ENCODE measurements at places on chromosomes 5 and 9.

- DNase-seq: no peak
Measured at GRCh38 chr5:7589800-7590199, 193.9 kb downstream of the ADCY2 start.

DNA sequence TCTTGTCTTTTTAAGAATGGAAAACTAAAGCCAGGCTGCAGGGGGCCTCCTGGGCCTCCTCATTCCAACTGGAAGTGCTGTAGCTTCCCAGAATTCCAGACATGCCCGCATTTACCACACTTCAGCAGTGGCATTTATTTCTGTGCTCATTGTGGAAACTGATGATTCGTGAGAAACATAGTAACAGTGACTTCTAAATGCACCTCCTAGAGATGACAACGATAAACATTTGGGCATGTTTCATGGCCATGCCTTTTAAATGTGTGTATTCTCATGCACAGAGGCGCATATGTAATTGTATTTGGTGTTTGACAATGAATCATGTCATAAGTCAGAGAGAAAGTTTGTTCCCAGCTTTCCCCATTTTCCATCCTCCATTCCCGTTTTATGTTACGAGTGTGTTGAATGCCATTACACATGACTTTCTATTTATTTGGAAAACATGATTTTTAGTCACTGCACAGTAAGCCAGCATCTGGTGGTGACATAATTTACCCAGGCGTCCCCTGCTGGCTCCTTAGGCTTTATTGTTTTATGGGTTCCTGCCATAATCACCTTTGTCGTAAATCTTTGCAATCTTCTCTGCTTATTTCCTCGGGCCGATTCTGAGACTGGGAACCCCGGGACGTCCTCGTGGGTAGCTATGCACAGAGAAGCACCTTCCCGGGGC, 68.8 kb upstream of the FCN2 start:
- DNase-seq: no peak

DNA sequence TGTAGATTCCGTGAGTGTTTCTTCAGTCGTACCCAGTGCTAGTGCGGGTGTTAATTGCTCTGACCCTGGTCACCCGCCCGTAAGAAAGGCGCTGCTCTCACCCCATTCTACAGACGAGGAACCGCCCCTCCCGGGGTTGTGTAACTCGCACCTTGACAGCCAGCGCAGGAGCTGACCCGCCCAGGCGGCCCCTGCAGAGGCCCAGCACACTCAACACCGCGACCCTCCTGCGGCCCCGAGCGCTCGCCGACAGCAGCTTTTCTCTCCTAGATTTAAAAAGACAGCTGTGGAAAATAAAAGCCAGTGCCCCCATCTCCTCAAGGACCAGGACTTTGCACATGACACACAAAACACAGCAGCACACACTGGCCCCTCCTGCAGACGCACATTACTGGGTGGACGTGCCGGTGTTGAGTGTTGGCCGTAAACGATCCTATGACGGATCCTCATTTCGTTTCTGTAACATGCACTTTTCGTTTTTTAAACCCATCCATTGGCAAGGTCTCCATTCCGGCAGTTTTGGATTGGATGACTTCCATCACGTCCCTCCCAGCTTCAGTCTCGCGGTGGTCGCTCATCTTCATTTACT, 22.9 kb downstream of the OR2V2 start:
- DNase-seq: no peak

DNA sequence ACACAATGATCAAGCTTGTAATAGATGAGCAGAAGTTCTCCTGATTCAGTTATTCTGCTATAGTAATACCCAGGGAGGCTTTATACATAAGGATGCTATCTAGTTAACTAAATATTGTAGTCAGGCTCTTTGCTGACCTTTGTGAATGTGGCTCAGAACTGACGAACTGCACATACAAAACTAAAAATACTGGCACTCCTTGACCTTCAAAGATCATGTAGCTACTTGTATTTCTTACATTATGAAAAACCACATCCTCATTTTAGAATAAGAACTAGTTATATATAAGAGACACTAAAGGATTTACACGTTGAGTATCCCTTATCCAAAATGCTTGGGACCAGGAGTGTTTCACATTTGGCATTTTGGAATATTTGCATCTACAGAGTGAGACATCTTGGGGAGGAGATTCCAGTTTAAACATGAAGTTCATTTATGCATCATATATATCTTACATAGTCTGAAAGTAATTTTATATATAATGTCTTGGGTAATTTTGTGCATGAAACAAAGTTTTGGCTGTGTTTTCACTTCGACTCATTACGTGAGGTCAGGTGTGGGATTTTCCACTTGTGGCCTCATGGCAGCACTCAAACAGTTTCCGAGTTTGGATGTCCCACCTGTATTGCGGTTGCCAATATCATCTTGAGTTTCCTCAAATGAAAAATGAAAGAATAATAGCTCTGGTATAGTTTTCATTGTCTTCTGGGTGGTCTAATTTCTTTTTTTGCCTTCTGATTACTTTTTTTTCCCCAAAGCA, 58.4 kb upstream of the FBXL7 start:
- DNase-seq: no peak

- DNase-seq: no peak
Measured at GRCh38 chr9:13274886-13275641, 4.4 kb downstream of the MPDZ start.

DNA sequence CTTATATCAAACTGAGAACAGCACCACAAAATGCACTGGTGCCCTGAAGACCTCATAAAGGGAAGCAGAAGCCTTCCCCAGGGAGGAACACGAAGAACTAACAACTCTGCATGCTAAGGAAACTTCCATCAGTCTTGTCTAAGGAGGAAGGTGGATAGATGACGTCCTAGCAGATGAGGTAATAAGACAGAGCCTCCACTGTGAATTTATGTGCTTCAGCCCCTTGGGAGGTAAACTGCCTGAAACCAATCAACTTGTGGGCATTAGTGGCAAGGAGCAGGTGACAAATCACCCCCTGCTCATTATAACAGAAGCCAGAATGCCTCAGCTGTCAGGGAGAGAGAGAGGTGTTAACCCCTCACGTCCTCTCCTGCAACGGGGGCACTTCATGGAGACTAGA, 48.9 kb upstream of the SPIN1 start:
- no peak for DNase-seq

GRCh38 chr9:110640736-110641135, 27.9 kb upstream of the MUSK start:
- no peak for DNase-seq

GRCh38 chr5:95986937-95987520, 25.4 kb upstream of the ELL2 start:
- DNase-seq: no peak

DNA sequence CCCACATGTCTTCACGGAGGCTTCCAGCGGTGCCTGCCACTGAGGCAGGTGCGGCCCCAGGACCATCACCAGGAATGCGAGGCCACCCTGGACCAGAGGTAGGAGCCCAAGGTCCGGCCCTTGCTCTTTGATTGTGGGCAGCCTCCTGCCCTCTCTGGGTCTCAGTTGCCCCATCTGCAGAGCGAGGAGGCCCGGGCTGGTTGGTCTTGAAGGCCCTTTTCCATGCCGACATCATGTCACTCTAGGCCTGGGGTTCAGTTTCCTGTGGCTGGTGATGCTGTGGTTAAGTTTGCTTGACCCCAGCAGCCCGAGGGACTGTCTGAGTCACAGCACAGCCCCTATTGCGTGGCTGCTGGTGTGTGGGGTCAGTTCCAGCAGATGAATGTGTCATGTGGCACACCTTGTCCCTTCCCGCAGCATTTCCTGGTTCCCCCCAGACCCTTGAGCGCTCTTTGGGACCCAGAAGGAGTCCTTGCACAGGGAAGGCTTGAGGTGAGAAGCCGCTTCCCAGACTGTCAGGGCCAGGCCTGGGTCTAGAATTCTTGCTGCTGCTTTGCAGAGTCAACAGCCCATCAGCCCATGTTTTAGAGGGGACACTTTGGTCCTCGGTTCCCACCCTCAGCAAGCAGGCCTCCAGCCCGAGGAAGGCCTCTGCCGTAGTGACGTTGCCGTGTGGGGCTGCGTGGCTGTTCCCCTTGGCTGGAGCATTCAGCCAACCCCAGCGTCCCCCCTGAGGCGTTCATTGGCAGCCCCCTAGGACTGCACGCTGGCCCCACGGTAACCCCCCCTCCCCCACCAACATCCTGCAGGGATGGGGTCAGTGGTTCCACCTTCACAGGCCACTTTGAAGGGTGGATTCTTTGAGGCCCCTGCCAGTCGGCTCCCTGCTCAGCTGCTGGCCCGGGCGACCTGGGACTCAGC, 31.0 kb upstream of the HMCN2 start:
- DNase-seq: no peak

GRCh38 chr9:84811072-84811750, 141.7 kb downstream of the NTRK2 start:
- no peak for DNase-seq

DNA sequence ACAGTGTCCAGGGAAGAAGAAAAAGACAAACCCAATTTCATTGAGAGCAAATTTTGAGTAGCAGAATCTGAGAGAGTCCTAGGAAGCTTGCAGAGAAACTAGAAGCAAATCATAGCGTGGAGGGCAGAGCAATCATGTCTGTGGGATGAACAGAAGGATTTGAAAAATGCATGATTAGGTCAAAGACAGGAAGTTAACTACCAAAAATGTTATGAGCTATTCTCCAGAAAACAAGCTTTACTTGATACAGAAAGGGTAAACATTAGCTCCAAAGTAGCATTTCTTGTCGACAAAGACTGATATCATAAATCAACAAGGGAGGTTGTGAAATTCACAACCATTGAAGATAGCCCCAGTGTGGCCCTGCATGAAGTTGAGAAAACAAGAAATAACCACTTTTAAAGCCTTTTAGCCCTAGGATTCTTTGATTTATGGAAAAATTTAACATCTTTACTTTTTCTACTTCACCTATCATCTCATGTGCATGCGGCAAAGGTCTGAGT, 97.7 kb upstream of the MEGF10 start:
- DNase-seq: no peak

- peak; percentile 61 for DNase-seq
Measured at GRCh38 chr9:87324613-87325194, 173.0 kb upstream of the DAPK1 start.

DNA sequence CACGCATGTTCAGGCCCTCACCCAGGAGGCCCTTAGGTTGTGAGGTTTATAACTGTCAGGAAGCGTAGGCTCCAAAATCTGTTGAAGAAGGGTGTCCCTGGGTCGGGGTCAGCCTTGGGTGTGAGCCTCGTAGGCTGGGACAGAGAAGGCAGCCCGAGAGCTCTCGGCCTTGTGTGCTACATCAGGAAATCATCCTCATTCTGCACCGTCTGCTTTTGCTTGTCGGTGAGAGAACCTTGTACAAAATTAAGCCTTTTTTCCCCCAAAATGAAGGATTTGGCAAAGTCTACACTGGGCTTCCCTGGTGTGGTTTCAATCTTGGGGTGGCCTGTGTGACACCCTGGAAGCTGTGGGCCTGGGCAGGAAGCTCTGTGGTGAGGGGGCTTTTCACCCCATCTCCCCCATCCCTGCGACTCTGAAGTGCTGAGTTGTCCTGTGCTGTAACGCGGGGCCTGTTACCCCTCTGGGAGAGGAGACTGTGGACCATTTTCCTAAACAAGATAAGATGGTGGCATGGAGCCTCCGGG, 55.3 kb downstream of the AHRR start:
- no peak for DNase-seq

- no peak for DNase-seq
Measured at GRCh38 chr9:93950619-93951601, 4.2 kb downstream of the BARX1 start.

GRCh38 chr5:176425138-176425537, 8.8 kb upstream of the CLTB start:
- DNase-seq: no peak

DNA sequence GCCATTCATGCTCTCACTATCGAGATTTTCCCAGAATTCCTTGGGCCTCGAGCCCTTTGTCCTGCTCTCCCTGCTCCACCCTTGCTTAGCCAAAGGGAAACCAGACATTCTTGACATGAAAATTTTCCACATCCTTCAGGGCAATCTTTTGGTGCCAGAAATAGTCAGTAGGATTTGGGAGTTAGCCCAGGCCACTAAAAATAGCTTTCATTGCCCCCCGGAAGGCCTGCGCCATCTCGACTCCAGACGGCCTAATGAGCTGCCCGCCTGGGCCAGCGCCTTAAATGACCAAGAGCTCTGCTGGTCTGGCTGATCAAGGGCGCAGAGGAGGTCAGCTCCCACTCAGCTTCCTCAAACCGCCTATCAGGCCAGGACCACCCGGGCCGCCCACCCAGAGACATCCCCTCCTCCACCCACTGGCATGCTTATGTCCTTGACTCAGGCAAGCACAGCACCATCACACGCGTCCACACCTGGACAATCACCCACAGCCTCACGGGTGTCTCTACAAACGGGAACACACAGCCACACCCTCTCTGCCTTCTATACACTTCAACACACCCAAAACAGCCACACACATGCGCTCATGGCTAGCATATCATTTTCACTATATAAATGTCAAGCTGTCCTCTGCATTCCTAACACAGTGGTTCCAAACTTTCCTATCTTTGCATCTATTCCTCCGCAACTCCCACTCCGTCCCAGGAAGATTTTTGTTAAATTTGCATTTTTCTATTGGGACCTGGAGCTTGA, 20.9 kb downstream of the DUSP1 start:
- no peak for DNase-seq

DNA sequence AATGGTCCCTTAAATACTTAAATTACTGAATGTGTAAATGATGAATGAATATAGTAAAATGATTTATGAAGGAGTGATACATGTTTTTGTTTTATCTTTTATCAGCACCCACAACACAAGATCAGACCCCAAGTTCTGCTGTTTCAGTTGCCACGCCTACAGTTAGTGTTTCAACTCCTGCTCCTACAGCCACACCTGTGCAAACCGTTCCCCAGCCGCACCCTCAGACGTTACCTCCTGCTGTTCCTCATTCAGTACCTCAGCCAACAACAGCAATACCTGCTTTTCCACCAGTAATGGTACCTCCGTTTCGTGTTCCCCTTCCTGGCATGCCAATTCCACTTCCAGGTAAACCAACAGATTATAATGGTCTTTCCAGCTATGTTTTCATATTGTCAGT, 16.3 kb downstream of the TCERG1 start:
- no peak for DNase-seq

GRCh38 chr9:70049236-70049635, 5.6 kb downstream of the MAMDC2 start:
- DNase-seq: no peak

DNA sequence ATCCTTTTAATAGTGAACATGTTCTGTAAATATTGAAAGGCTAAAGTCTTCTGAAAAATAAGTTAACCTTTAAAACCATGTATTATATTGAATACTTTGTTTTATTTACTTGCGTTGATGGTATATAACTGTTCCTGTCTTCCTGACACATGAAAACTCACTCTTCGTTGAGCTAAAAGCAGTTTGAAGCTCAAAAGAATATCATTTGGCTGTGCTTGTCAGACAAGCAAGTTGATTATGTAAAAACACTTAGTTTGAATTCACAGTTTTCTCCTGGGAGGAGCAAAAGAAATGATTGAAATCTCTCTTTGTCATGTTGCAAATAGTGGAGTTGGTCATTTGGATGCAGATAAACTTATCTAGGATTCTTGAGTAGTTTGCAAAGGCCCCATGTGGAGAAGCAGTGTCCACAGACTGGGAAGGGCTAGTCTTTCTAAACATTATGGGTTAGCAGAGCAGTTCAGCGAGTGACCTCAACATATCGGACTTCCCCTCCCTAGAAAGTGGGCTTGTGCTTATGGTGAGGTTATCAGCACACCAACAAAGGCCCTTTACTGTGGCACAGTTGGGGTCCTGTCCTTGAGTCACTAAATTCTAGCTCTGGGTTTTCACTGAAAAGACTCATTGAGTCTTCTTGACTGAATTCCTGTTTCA, 290.4 kb downstream of the CSNK1G3 start:
- DNase-seq: no peak

- DNase-seq: no peak
Measured at GRCh38 chr5:19975795-19976194, 12.2 kb downstream of the CDH18 start.

GRCh38 chr9:135901826-135902225, 5.5 kb downstream of the CAMSAP1 start:
- no peak for DNase-seq

GRCh38 chr9:112861638-112862555, 28.8 kb downstream of the SLC46A2 start:
- DNase-seq: no peak
